ENCODE measurements at places on chromosomes 5 and 9. TPM values are rescaled to one million over a fixed set of nuclear protein-coding genes. Genes with fewer than 3 reads are reported as not detected.

The GFPT2 gene
- 25.4 TPM for total RNA-seq

The LMX1B gene
- total RNA-seq, result not detected

The SLC27A6 gene
- 1.6 TPM for total RNA-seq

The GRM6 gene
- not detected for total RNA-seq

The DRD1 gene
- total RNA-seq, result not detected

The PKD2L2 gene
- total RNA-seq, result not detected

The CDC26 gene
- total RNA-seq, result 30.5 TPM

The CXCL14 gene
- total RNA-seq, result not detected

The ATP6V0E1 gene
- 185 TPM for total RNA-seq

The JADE2 gene
- total RNA-seq, result 17.5 TPM

The CDH6 gene
- 3.4 TPM for total RNA-seq

The ASS1 gene
- 19.2 TPM for total RNA-seq

The PLAC8L1 gene
- total RNA-seq, result not detected

The SFXN1 gene
- total RNA-seq, result 68.3 TPM

The CER1 gene
- not detected for total RNA-seq

The SYK gene
- 0.16 TPM for total RNA-seq

The PPP1R26 gene
- 5.8 TPM for total RNA-seq

The ADAMTS12 gene
- 82.2 TPM for total RNA-seq

The FCHSD1 gene
- 12.2 TPM for total RNA-seq

The ITGA2 gene
- 14.7 TPM for total RNA-seq

The PLCXD3 gene
- total RNA-seq, result 0.64 TPM

The GKAP1 gene
- 0.39 TPM for total RNA-seq

The TPD52L3 gene
- not detected for total RNA-seq

The CCDC69 gene
- total RNA-seq, result 3.5 TPM

The C6 gene
- total RNA-seq, result 1.2 TPM

The FLT4 gene
- 1.9 TPM for total RNA-seq

The RXRA gene
- total RNA-seq, result 17.6 TPM

The ARL10 gene
- total RNA-seq, result 5.7 TPM

The UGT3A1 gene
- not detected for total RNA-seq

The MYO10 gene
- 37.0 TPM for total RNA-seq

The PLEKHG4B gene
- 0.39 TPM for total RNA-seq

The SLC9A3 gene
- 1.6 TPM for total RNA-seq

The KCTD16 gene
- total RNA-seq, result 0.40 TPM

The C9orf50 gene
- 0.13 TPM for total RNA-seq

The PCBD2 gene
- total RNA-seq, result 1.2 TPM

The OR13F1 gene
- total RNA-seq, result not detected

The EIF4E1B gene
- not detected for total RNA-seq

The BOD1 gene
- total RNA-seq, result 65.4 TPM

The CTXN3 gene
- total RNA-seq, result not detected

The SPINK4 gene
- total RNA-seq, result not detected

The FAT2 gene
- total RNA-seq, result 0.16 TPM

The NUTM2F gene
- not detected for total RNA-seq

The DNAH5 gene
- 1.7 TPM for total RNA-seq

The LCN15 gene
- not detected for total RNA-seq

Measured in epithelial cell of alveolus of lung (primary cell).